ENCODE measurements at places on chromosomes 6 and 20.

- no peak for DNase-seq
These were observed 15.9 kb upstream of the ZNF133 start for GRCh38 chr20:18272451-18272850.

DNA sequence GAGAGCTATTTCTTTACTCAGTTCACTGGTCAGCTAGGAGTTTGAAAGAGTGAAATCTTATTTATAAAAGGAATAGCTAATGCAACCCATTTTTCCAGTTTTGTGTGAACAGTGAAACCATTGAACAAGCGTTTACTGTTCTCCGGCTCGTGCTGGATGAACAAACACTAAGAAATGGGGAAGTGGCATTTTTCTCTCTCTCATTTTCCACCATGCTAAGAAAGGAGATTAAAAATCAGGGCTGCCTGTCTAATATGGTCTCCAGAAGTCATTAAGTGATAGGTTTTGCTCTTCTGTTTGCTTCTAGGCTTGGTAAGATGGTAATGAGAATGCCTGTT is 774 bp upstream of the SFT2D1 start:
- peak; percentile 22 for DNase-seq

- DNase-seq: peak; percentile 56
These were observed 15.4 kb downstream of the EZR start for GRCh38 chr6:158803733-158804143.

GRCh38 chr20:11235058-11235457 is 561.3 kb upstream of the JAG1 start:
- DNase-seq: no peak

GRCh38 chr6:118810420-118811027 is 83.4 kb upstream of the ASF1A start:
- peak; percentile 71 for DNase-seq

DNA sequence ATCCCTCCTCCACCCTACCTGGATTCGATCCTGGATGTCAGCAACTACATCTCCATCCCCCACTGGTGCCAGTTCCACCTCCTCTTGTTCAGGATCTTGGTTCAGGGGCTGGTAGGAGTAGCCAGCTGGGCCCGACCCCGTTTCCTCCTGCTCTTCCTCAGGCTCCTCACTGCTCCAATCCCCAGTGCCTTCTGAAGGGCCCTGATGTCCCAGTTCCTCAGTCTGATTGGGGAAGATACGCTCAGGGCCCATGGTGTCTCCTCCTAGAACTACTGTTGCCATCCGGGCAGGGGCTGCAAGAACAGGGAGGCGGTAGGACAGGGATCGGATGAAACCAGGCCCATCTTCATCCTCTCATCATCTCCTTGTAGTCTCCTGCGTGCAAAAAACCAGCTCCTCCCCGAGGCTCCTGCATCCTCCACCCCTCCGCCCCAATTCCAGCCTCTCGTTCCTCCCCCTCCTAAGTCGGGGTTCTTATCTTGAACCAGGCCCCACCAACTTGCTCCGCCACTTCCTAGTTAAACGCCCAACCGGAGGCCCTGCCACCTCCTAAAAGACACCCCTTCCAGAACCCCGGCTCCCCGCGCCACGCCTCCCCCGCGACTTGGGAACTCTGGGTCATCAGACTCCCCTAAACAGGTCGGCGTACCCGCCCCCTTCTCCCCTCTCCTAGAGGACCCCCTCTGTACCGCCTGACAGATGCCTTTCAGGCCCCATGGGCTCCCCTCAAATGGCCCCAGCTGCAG is 476 bp downstream of the MEA1 start:
- DNase-seq: peak; percentile 65

DNA sequence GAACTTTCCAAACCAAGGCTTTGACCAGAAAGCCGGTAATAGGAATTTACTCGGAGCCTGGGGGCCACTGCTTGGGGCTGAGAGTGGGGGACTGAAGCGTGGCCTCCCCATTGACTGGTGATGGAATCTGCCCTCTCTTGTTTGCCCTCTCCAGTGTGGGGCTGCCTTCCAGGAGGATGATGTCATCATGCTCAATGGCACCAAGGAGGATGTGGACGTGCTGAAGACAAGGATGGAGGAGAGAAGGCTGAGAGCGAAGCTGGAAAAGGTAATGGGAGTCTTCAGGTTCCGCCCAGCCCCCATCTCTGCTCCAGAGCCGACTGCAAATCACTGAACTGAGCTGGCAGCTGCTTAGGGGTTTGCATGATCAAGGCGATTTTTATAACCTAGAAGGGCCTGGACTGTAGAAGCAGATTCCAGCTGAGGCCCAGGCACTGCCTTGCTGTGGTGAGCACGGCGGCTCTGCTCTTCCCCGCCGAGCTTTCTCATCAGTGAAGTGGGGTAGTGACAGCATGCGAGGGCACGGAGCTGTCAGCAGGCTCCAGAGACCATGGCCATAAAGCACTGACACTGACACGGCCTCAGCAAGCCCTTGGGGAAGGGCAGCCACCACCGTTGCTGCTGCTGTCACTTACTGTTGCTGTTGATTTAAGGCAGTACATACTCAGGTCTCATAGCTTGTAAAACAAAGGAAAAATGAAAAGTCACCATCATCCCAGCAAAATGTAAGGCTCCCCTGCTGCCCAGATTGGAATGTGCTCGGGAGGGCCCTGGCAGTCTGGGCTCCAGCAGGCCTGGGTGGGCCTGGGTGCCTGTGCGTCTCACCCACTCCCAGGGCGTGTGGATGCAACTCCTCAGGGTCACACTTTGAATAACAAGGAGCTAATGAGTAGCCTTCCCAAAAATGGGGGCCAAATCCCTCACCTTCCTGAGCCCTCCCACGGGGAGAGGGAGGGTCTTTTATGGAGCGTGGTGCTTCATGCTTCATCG is 11.1 kb upstream of the FAM209A start:
- no peak for DNase-seq

- no peak for DNase-seq
These were observed 4.9 kb downstream of the VGLL2 start for GRCh38 chr6:117270055-117270842.

GRCh38 chr20:62551407-62552323 is 75.9 kb upstream of the GATA5 start:
- DNase-seq: peak; percentile 28

GRCh38 chr6:111779660-111780059 is 93.6 kb downstream of the FYN start:
- DNase-seq: no peak

DNA sequence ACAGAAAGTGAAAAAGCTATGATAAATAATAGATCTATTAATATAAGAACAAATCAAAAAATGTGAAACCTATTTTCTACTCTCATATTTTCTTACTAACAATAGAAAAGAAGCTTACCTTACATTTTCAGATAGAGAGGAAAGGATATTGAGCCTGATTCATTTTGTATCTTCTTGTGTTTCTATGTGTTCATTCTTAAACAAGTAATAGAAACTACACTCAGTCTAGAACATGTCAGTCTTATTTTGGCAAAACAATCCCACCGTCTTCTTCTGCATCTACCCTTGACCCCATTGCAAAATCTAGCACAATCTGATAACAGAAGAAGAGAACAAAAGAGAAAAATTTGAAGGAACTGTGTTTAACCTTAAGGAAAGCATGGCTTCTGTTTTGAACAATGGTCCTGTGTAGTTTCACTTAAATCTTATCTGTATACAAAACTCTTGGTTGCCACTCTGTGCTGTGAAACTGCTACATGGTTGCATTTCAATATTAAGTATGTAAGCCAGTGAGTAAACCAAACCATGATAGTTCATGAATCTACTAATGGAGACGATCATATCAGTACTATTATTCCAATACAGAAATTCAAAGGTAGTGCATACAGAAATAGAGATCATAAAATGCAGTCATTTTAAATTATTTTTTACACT is 69.5 kb upstream of the LGSN start:
- DNase-seq: no peak

DNA sequence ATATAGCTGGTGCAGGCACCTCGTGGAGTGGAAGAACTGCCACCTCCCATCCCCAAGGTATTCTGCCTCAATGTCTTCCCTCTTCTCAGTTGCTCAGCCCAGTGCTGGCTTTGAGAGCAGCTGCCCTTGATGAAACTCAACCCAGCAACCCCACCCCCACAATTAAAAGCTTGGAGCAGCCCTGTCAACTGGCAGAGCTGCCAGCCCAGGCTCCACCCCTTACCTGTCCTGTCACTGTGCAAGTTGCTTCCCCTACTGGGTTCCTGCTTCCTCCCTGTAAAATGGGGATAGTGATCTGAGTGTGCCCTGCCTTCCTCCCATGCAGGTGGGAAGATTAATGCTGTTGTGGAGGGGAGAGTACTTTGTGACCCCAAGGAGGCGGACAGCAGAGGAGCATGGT is 4.5 kb downstream of the TMEM63B start:
- DNase-seq: no peak

DNA sequence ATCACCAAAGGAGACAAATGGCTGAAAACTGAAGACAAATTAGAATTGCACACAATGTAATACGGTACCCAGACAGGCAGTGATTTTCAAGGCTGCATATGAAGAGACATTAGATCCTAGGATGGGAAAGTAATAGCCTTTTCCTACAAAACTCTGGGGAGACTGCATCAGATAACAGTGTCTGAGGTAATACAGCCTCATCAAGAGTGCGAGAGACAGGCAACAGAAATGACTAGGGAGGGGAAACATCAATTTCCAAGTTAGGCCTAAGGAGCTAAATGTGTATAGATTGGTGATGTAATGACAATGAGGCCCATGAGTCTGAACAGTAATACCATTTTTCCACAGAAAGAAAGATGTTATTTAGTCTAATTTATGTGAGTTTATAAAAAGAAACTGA is 200.3 kb downstream of the HTR1B start:
- no peak for DNase-seq

- DNase-seq: no peak
These were observed 26.4 kb upstream of the PAQR8 start for GRCh38 chr6:52335576-52335975.

DNA sequence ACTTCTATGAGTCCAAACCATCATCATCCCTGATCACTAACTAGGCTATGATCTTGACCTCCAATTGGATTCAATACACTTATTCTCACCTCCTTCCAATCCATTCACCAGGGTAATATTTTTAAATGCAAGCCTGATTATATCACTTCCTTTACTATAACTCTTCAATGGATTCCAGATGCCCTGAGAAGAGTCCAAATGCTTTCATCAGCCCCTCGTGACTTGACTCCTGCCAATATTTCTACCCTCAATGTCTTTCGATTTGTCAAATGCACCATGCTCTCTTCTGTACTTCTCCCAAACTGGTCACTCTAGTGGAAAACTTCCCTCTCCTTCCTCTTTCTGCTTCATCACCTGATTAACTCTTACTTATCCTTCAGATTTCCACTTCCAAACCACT is 70.8 kb downstream of the CD164 start:
- DNase-seq: no peak

DNA sequence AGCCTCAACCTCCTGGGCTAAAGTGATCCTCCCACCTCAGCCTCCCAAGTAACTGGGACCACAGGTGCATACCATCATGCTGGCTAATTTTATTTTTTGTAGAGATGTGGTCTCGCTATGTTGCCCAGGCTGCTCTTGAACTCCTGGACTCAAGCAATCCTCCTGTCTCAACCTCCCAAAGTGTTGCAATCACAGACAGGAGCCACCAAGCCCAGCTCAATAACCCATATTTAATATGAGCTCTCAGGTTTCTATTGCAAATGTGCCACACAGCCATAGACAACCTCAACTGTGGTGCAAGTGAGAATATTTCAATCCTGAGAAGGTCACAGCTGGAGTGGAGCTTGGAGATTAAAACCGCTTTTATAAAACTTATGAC is 14.4 kb downstream of the JPH2 start:
- no peak for DNase-seq
